Suprapubic skin (tissue), 4 donors: ENCODE measurements at places on chromosomes 3 and 15.

DNA sequence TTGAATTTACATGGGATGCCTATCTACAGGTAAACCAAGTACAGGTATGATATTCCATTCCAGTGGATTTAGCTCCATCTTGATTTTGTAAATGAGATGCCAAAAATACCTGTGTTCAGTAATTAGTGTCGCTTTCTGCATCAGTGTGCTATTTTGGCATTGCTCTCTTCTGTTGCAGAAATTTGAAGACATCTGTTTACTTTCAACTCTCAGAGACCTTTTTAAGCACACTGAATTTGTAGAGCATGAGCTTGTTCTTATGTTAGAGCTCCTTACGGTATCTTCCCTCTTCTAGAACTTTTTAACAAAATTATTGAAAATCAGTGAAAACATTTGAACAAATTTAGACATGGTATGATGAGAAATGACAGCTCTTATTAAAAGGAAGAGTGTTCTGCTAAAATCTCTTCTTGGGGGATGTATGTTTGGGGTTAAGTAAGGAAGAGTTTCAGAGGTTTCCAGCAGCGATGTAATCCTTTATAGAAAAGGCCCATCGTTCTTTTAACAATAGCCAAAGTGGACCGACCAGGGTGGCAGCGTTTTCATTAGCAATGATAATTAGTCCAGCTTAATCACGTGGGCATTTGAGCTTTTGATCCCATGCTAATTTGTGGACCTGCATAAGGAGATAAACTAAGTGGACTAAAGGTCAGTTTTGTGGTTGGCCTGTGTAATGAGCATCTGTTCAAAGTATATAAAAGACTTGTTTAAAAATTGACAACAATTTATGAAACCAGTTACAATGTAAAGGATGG, 385.4 kb downstream of the PTPRG start:
- DNase-seq: no peak

DNA sequence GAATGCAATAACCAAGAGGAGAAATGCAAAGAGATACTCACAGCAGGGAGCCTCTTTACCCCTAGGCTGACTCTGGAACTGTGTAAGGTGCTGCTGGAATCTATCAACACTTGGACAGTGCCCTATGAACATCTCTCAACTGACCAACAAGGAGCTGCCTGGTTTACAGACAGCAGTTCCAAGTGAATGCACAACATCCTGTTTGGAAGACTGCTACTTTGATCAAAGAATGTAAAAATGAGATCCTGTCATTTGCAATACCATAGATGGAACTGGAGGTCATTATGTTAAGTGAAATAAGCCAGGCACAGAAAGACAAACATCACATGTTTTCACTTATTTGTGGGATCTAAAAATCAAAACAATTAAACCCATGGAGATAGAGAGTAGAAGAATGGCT, 136.3 kb downstream of the IMPG2 start:
- no peak for DNase-seq

DNA sequence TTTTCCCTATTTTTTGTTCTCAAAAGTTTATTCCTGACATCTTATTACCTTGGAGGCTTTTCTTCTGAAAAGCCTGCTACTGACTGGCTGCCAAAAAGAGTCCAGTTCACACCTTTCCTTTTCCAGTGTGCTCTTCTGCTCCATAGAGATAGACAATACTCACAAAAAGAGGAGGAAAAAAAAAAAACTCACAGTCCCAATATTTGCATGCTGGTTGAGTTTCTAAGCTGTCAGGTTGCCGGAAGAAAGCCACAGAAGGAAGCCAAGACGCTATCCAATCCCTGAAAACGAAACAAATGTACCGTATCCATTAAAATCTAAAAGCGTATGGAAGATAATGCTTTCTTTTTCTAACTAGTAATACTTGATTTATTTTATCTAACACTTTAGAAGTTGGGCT, 299.5 kb downstream of the CADM2 start:
- DNase-seq: no peak

DNA sequence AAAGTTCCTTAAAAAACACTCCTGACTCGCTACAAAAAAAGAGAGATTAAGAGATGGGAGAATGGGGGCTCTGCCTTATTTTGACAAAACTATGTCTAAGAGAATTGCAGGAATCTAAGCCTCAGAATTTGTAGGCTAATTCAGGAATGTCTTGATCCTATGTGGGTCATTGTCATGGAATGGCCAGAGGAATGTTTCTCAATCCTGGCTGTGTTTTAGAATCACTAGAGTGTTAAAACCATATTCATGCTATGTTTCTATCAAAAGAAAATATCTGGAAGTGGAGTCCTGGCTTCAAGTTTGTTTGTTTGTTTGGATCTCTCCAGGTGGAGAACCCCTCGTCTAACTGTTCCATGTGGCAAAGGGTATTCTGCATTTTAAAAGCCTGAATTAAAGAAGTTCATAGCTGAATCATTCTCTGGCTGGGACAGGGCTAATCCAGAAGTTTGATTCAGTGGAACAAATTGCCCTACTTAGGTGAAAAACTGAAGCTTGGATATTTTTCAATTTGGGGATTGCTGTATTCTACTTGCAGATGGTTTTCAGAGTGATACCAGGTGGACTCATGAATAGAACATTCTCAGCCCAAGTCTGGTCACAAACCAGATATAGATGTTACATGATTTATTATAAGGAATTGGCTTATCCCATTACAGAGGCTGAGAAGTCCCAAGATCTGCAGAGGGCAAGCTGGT, 28.2 kb downstream of the GJD2 start:
- DNase-seq: no peak

DNA sequence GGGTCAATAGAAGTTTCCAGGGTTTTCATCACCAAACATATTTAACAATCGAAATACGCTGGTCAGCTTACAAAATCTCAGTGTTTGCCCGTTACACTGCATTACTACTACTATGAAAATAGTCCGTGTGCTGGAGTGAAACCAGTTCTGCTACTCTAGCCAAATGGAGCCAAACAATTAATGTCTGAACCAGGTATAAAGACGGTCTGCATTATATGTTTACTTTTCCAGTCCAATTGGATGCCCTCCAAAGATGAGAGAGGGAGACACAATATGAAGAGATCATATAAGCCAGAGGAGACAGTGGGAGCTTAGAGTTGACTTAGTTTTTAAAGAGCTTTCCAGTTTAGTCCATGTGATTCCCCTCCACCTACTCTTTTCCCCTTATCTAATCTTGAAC, 6.3 kb upstream of the DUT start:
- DNase-seq: no peak

DNA sequence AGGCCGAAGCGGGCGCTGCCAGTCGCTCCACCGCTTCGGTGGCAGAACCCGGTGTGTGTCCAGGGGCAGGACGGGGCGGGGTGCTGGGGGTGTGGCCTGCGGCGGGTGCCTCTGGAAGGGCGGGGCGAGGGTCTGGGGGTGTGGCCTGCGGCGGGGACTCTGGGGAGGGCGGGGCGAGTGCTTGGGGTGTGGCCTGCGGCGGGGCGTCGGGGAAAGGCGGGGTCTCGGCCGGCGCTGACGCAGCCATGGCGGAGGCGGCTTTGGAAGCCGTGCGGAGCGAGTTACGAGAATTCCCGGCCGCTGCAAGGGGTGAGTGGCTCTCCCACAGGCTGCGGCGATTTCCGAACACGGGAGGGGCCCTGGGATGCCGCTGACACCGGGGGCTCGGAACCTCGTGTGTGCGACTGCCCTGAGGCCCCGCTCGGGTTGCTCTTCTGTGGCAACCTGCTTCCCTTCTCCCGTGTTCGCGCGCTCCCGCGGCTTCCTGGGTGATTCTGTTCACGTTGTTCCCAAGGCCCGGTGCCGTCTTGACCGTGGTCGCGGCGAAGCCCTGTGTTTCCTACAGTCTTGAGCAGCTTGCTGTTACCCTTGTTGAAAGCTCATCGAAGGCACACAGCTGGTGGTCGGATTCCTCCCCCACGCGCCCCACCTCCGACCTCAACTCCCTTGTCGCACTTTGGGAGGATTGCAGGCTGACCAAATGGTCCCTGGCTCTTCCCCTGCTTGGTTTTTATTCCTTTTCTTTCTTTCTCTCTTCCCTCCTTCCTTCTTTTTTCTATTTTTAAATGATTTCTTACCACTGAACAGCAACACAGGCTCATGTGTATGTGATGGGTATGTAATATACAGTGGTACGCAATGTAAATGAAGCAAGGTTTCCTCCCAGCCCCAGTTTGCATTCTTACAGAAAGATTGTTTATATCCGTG, at the start of gene JMJD7:
TSS of gene JMJD7 (plus strand) at position 213 of the 927 bp plus-strand sequence. CDS start at position 246, 33 bp downstream.
- DNase-seq: peak; percentile 97
